Activated CD4-positive, alpha-beta T cell treated with anti-CD3 and anti-CD28 coated beads, Interleukin-2, amount 50 U/mL, for 1 hour (primary cell): ENCODE measurements at places on chromosomes 3 and 15.

- peak; percentile 62 for DNase-seq
Observed at GRCh38 chr3:194687638-194688199, 2.0 kb downstream of the FAM43A start.

- DNase-seq: no peak
Observed at GRCh38 chr3:15102256-15102655, 3.3 kb upstream of the RBSN start.

DNA sequence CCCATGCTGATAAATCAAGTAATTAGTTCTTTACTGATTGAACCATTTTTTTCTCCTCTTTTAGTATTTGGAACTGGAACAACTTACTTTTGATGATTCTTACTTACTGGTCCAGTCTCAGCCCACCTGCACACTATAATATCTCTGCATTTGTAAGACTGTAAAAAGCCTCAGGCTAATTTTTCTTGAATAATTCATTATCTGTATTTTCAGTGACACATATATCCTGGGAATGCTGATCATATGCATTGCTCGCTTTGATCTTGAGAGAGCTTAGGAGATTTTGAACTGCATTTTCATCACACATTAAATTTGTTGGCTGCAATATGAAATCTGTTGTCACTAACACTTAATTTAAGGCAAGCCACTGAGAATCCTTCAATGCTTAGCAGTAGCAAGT is 760.6 kb downstream of the EDEM1 start:
- DNase-seq: no peak

GRCh38 chr3:34109021-34109420 is 310.6 kb downstream of the PDCD6IP start:
- DNase-seq: no peak

DNA sequence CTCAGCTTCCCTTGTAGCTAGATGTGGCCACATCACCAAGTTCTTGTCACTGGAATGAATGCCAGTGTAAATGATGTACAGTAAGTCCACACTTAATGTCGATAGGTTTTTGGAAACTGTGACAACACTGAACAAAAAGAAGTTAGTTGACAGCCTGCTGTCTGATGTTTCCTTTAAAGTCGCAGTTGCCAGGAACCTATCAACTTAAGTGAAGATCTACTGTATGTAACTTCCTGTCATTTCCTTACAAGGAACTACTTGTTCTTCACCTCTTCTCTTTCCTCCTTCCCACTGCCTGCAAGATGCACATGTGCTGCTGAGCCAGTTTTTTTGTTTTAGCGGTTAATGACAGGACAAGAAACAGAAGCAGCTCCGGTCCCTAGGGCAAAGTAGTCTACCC is 44.6 kb downstream of the HDGFL3 start:
- DNase-seq: no peak

DNA sequence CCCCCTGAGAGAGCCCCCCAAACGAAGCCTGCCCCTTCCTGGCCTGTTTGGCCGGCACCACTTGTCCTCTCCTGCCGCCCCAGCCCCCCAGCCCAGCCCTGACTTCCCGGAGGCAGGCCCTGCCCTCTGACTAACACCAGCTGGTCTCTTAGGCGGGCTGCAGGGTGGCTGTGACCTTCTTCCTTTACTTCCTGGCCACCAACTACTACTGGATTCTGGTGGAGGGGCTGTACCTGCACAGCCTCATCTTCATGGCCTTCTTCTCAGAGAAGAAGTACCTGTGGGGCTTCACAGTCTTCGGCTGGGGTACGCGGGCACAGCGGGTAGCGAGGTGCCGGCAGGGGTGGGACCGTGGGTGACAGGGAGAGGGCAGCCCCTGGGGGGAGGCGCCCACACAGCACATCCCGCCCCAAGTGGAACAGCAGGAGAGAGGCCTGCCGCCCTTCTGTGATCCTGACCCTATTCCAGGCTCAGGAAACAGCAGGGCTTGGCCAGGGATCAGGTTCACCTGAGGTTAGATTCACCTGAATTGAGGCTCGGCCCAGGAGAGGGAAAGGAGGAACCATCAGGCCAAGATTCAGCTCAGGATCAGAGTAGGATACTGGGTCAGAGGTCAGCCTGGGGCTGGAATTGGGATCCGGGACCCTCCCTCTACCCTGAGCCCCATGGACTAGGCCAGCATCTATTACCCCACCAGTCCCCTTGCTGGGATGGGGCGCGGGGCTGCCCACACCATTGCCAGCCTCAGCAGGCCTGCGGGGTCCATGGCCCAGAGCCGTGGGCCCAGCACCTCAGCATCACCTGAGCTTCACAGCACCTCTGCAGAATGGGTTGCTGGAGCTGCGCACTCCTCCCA is 21.9 kb downstream of the PTH1R start:
- no peak for DNase-seq

- no peak for DNase-seq
Observed at GRCh38 chr3:177377166-177377565, 179.9 kb upstream of the TBL1XR1 start.

GRCh38 chr15:75672646-75673425 is 25.1 kb downstream of the SNX33 start:
- DNase-seq: no peak

- DNase-seq: no peak
Observed at GRCh38 chr15:82643992-82644391, 3.2 kb downstream of the CPEB1 start.

DNA sequence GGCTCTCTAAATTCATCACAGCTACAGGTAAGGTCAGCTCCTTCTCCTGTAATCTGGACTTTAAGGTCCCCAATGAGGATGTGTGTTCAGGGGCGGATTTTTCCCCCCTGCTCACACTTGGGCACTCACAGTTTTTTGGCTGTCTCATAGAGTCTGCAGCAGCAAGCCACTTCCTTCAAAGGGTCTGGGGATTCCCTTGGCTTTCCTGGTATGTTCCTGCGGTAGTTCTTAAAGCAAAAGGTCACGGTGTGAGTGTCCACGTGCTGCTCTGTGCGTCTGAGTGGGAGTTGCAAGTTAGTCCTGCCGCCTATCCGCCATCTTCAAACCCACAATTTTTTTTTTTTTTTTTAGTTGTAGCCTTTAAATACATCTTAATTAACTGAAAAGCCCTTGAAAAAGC is 15.4 kb upstream of the CFAP20DC start:
- no peak for DNase-seq

DNA sequence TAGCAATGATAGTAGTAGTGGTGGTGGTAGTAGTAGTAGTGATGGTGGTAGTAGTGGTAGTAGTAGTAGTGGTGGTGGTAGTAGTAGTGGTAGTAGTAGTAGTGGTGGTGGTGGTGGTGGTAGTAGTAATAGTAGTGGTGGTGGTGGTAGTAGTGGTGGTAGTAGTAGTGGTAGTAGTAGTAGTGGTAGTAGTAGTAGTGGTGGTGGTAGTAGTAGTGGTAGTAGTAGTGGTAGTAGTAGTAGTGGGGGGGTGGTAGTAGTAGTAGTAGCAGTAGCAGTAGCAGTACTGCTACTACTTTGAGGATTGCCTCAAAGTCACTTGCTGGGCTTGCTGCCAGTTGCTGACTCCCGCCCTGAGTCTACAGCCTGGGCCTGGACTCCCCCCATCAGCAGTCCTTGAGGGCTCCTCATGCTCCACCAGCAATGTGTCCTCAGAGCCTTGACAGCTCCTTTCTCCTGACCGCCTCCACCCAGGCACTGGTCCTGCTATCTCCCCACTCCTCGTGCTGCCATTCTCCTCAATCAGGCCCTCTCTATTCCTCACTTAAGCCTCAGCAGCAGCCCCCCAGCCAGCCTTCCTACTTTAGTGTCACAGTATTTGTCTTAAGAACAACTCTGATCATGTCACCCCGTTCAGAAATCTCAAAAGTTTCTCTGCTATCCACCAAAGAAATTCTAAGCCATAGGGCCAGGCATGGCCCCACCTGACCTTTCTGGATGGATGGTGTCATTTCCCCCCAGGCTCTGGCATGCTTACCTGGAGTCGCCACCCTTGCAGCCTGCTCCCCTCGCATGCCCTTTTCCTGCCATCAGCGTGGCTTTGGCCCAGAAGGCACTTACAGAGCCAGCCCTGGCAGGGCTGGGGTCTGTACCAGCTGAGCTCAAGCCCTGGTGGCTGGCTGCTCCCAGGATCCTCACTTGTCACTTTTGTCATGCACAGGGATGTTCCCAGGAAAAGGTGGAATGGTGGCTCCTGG is 45.6 kb downstream of the DLEC1 start:
- peak; percentile 8 for DNase-seq

DNA sequence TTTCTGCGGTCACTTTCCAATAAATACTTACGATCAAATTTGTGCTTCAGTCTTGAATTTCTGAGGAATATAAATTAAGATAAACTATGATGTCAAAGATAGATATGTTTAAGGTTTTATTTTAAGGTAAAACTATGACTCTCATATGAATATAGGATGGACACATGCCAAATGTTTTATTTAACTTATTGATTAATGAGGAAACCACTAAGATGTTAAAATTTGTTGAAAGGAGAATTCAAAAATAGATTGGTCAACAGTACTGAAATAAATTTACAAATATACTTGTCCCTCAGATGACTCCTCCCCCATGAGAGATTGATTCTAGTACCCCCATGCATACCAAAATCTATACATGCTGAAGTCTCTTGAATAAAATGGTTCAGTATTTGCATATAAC is 319.7 kb upstream of the KCNH8 start:
- no peak for DNase-seq

DNA sequence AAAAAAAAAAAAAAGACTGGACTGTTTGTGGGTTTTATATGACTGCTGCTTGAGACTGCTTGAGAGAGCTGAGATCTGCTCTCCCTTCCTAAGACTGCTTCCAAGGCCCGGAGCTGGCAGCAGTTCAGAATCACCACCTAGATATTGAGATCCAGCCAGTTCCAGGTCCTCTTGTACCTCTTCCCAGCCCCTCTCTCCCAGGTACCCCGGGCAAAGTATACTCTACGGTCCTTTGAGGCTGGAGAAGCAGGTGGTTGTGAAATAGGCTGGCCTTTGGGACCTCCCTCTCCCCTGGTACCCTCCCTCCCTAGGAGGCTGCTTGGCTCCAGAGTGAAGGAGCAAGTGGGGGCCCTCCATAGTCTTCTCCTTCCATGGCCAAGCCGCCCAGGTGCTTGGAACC is 12.6 kb upstream of the BAHD1 start:
- no peak for DNase-seq

- DNase-seq: no peak
Observed at GRCh38 chr15:40330368-40330836, 6.9 kb downstream of the INAFM2 start.
